AG08395 (cell line): ENCODE measurements at places on chromosomes 16 and 17.

GRCh38 chr17:39944393-39944711 is 16.8 kb downstream of the LRRC3C start:
- DNase-seq = no peak

GRCh38 chr17:49664706-49665211 is 13.1 kb downstream of the SPOP start:
- DNase-seq = no peak

DNA sequence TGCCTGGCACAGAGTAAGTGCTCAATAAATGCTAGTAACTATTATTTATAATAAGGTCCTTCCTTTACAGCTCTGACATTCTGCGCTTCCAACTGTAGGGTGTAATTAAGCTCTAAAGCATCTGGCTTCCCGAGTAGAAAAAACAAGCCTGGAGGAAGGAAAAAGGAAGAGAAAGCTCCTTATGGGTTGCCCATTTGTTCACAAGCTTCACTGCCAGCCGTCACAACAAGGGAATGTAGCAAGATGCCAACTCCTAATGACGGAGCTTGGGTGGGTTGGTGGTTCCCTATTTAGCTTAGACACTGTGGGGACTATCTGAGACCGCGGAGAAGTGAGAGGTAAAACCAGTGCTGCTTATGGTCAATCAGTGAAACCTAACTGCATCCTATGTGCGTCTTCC is 7.3 kb upstream of the RPRML start:
- DNase-seq = no peak

GRCh38 chr17:59907467-59907866 is 14.5 kb downstream of the RPS6KB1 start:
- DNase-seq = no peak

GRCh38 chr16:82995924-82996441 is 369.2 kb downstream of the CDH13 start:
- DNase-seq = peak; percentile 80

- DNase-seq = no peak
Measured at GRCh38 chr17:27762527-27763305, 37.6 kb downstream of the NOS2 start.

DNA sequence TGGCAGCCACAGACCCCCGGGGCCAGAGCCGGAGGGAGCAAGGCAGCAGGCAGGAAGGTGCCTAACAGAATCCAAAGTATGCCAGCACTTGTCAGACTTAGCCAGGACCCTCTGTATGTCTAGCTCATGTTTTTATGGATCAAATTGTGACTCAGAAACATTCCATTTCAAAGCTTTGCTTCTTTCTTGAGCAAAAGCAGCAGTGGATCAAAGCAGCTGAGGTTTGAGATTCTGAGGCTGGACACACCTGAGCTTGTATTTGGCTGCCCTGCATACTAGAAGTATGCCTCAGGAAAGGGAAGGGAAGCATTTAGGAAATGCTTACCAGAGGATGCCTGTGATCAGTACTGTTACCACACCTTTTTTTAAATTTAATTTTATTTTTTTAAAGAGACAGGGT is 5.7 kb upstream of the MYO1C start:
- no peak for DNase-seq

- no peak for DNase-seq
Measured at GRCh38 chr17:77212081-77212832, 71.5 kb downstream of the SEC14L1 start.

GRCh38 chr16:21277045-21277926 is 804 bp downstream of the CRYM start:
- DNase-seq = no peak

DNA sequence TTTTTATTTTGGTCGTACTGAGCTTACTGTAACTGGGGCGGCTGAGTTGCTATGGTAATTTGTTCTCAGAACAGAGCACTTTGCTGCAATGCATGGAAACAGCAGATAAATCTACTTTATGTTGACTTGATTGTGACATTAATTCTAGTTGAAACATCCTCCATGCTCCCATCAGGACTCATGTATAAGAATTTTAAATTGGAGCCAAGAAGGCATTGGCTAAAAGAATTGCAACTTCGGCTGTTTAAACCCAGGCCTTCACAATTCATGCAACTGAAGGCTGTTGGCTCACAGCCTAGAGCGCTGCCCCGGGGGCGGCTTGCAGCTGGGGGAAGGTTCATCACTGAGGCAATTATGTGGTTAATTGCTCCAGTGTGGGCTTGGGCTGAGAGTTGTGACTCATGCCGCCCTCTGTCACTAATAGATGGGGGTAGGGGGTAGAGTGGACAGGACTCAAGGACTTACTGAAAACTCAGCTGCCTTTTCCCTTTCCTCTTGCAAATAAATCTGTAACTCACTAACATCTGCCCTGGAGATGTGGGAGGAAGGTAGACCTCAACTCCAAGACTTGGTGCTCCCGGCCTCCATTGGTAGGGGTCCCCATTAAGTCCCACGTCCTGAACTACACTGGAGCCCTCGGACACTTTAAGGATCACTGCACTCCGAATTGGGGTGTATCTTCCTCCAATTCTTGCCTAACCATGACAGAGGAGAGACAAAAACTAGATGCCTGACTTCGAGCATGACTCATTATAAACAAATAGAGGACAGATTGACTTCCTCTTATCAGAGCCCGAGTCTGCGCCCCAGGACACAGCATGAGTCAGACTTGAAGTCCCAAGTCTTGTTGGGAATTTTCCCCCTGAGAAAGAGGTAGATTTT is 37.5 kb downstream of the ERCC4 start:
- DNase-seq = peak; percentile 77

DNA sequence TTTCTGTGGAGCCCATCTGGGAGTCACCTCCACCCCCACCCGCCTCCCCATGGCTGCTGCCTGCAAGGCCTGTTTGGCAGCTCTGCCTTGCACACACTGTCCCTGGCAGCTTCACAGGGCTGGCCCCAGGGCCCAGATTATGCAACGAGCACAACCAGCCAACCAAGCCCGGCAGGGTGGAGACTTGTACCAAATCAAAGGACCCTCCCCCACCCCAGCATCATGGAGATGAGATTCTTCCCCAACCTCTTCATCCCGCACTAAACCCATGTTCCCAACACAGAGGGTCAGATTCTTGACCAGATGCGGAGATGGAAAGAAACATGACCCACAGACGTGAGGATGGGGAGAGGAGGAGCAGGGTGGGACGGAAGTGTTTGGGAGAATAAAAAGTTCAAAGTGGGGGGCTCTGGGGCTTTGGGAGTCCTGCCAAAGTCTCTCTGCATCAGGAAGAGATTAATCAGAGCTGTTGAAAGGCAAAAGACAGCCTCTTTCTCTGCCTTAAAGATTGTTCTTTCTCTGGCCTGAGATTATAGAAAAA is 3.8 kb downstream of the SMARCD2 start:
- DNase-seq = peak; percentile 70
